ENCODE measurements at places on chromosomes 13 and 19.
A peak's percentile ranks its signal among the peaks of the same experiment; 100 is the strongest.

DNA sequence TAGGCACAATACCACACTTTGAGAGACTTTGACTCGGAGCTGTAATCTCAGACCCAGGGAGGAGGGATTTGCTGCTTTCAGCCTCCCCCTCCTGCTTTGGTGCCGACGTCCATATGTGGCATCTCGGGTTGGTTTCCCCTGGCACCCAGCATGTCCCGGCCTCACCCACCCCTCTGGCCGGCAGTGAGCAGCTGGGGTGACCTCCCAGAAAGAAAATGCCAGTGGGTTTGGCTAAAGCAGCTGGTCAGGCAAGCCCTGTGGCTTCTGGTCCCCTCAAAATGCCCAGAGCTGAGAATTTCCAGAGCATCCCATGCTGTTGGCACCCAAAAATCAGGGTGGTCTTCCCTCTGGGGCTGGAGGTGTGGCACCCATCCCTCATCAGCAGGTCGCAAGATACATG, 34.1 kb downstream of the INSR start:
- DNase-seq = no peak

DNA sequence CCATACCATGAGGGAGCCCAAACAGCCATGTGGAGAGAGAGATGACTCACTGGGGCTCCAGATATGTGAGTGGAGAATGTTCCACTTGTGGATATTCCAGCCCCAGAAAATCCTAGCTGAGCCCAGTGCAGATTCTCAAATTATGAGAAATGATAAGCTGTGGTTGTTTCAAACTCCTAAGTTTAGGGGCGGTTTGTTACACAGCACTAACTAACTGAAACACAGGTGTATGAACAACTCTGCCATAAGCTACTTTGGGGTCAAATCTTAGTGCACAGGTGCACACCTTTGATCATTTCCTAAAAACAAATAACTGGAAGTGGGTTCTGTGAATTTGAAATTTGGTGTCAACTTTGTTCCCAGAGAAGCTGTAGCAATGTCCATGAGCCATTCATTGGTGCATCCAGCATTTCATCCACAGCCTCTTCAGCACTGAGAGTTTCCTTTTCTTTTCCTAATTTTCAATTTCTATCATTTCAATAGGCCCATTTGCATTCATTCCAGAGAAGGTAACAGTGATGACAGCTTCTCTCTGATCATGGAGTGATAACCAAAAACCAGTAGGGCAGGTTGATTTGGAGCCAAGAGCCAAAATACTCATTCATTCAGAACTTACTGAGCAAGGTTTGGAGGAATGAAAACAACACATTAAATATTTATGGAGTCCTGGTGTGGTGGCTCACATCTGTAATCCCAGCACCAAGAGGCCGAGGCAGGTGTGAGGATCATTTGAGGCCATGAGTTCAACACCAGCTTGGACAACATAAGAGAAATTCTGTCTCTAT, 8.8 kb upstream of the CLPP start:
- no peak for DNase-seq

GRCh38 chr13:34372581-34372980, 554.6 kb downstream of the RFC3 start:
- DNase-seq = no peak

DNA sequence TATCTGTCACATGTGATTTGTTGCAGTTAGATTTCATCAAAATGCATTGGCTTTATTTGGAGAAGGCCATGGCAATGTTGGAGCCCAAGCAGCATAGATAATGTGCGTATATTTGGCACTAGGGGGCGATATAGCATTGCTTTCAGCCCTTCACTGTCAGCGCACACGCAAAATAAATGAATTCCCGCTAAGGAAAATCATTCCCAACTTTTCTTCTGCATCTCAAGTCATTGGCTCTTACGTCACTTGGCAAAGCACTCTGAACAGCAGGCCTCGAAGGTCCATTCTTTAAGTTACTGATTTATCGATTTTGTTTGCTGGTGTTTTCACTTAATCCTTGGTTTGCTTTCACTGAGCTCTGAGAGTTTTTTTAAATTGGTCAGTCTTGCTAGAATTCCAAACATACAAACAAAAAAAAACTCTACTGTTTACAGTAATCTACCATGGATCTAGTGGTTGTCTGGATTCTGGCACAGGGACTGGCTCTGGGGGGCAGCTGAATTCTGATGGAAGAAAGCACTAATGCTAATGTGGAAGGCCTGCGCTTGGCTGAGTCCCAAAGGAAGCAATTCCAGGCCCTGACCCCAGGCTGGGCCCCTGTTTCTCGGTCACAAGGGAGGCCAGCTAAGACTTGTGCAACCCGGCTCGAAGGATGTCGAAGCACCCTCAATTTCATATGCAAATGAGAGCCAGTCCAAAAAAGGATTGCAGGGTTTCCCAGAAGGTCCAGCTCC, 97.7 kb upstream of the IPO5 start:
- no peak for DNase-seq

GRCh38 chr19:4606921-4607678, 32.2 kb upstream of the TNFAIP8L1 start:
- DNase-seq = peak; percentile 78

DNA sequence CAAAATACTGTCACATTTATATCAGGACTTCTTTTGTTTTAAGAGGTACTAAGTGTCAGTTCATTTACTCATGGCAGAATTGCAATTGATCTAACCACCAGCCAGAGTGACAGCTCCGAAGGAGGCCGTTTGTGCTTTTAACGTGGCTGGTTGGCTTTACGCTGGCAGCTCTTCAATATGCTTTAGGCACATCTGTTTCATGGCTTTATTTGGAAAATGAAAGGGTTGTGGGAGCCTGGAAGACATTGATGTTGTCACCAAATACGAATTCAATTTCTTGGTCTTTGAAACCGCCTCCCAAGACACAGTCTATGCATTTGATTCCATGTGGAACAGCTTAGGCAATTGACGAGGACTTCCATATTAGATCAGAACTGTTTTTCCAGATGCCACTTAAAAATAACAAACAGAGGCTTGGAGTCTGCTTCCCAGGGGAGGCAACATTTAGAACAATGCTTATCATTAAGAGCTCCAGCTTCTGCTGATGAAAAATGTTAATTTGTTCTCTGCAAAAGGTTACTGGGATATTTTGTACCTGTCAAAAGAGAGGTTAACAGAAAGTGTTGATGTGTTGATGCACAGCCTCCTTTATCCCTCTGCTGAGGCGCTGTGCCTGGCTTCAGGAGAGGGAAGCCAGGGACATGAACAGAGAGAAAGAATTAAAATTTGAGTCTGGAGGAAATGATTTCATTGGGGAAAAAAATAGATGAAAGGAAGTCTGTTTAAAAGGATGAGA, 64.0 kb upstream of the TNFRSF19 start:
- no peak for DNase-seq

DNA sequence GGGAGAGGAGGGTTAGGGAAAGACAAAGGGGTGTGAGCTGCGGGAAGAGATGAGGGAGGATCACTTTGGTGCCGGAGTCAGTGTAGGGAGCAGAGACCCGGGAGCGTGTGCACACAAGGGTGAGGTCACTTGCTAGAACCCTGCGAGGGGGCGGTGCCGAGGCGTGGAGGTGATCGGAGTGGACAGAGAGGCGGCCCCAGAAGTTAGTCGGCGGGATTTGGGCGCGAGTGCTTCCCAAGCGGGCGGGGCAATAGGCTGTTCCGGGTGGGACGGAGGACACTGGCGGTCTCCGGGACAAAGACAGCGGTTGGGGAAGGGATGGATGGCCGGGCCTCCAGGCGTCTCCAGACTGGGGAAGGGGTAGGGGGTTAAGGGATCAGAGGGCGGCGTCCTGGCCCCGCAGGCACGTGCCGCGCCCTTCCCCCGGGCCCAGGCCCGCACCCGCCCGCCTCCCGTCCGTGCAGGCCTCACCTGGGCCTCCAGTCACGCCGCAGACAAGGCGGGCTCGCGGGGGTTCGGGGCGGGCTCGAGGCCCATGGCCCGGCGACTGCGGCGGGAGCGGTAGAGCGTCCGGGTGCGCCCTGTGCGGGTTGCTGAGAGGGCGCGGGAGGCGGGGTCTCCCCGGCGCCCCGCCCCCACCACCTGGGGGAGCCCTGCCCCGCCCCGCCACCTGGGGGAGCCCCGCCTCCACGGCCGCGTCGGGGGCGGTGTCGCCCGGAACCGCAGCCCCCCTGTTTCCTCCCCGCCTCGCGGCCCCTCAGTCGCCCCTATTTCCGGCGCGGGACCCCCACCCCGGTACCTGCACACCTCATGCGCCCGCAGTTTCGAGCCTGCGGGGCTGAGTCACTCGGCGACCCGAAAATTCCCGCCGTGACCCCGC, at the start of gene LPAR2:
LPAR2 (minus strand) TSS at position 600 of the 880 bp plus-strand sequence. CDS start 945 bp downstream, outside the sequence.
- peak; percentile 89 for DNase-seq

GRCh38 chr19:53871454-53871853, 3.8 kb downstream of the MYADM start:
- no peak for DNase-seq

- no peak for DNase-seq
These were observed 102.6 kb upstream of the RNF113B start for GRCh38 chr13:98279473-98280175.

DNA sequence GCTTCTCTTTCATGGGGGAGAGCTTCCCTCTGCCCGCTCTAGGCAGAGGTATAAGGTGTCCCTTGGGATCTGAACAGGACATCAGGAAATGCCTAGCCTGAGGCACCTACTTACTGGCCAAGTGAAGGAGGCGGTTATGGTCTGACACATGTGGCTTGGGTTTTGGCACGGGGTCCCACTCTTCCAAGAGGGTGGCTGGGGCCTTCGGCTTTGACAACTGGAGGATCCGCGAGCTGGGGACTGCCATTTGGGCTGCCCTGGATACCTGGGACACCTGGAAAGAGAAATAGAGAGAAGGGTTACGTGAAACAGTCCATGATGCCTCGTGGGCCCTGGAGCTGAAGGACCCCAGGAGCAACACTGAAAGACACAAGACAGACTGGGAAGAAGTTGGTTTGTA, 22.4 kb upstream of the MIER2 start:
- peak; percentile 21 for DNase-seq

DNA sequence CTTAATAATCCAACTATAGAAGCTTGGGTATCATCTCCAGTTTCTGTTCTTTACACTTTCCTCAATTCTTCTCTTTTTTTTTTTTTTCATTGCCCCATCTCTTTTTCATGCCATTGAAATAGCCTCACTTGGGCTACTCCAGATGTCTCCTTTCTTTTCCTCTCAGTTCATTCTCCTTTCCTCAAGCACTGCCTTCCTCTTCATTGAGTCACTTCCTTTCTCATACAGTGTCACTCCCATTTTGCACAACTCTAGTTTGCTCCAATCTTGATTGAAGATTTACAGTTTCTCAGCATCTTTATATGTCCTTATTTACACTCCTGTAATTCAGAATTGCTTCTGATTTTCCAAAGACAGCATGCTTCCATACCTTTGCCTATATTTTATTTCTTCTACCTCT, 61.3 kb downstream of the IPO5 start:
- DNase-seq = no peak

GRCh38 chr13:26759907-26760831, at the start of gene GPR12:
GPR12 (minus strand) TSS chr13:26760786; CDS start chr13:26759827, 959 bp downstream.
- no peak for DNase-seq

DNA sequence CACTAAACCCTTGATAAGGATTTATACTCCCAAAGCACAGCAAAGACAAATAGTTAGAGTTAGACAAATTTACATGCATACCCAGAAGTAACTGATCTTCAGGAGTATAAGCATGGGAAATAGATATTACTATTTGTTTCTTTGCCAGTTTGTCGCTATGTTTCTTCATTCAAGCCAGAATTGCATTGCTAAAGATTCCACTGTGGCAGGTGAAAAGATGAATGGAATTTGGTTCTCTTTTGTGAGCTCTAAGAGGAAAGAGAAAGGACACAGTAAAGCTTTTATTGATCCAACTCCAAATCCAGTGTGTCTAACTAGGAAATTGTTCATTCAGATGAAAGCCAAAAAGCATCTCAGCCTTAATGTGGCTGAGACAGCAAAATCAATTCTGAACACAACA, 292.3 kb upstream of the SPRY2 start:
- no peak for DNase-seq

DNA sequence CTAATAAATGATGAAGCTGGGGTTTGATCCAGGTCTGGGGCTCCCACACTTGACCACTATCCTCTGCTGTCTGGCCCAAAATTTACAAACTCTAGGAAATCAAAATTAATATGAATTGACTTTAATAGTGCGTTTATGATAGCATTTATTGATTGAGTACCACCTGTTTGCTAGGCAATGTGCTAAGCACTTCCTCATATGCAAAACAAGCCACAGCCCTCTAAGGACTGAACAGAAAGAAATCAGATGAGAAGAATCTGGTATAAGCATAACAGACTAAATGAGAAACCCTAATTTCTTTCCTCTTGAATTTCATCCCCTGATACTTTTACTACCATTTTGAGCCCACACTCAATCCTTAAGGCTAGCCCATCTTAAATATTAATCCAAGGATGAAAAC, 6.6 kb upstream of the MLNR start:
- DNase-seq = no peak

GRCh38 chr13:24271601-24272451, 37.6 kb upstream of the C1QTNF9 start:
- DNase-seq = peak; percentile 90

- DNase-seq = peak; percentile 75
These were observed 19.5 kb downstream of the ADGRE2 start for GRCh38 chr19:14758816-14759215.

- no peak for DNase-seq
These were observed 65.9 kb downstream of the SERP2 start for GRCh38 chr13:44439452-44440024.

- DNase-seq = no peak
These were observed 9.5 kb upstream of the GJB6 start for GRCh38 chr13:20241593-20241992.

DNA sequence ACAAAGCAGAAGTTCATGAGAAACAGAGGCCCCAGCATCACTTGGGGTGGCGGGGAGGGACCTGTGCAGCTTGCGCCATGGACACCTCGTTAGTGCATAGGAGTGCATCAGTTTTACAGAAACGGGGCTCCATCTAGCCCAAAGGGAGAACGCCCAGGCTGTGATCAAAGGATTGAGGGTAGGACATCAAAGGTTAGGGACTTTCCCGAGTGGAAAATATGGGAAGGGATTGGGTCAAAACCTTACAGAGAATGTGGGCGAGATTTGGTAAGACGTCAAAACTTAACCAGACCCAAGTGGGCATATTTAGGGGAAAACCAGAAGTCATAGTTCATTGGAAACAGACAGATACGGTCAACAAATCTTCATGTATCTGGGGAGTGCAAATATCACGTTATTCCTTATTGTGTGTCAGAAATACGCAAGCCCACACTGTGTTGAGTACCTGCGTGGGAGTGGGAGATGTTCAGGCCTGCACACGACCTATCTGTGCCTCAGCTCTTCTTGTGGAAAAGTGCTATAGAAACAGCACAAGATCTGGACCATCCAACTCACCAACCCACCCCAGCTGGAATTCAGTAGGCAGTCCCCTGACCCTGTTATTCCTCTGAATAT, 9.4 kb upstream of the GRAMD1A start:
- DNase-seq = no peak

GRCh38 chr13:99971576-99972189, at the start of gene ZIC5:
ZIC5 (minus strand) TSS chr13:99971767; CDS start chr13:99971603, 164 bp downstream.
- peak; percentile 58 for DNase-seq

- no peak for DNase-seq
These were observed 17.4 kb downstream of the ZC3H4 start for GRCh38 chr19:47096100-47096704.

All from islet precursor cell (in vitro differentiated cells).